ENCODE measurements at places on chromosomes 5 and 9. TPM values are rescaled to one million over a fixed set of nuclear protein-coding genes. Genes with fewer than 3 reads are reported as not detected.

CA9 gene
- total RNA-seq: 13.2 TPM

TLE4 gene
- 9.5 TPM for total RNA-seq

PTPRD gene
- 9.9 TPM for total RNA-seq

ENC1 gene
- 3.7 TPM for total RNA-seq
